ENCODE measurements at places on chromosomes 1 and 21.

DNA sequence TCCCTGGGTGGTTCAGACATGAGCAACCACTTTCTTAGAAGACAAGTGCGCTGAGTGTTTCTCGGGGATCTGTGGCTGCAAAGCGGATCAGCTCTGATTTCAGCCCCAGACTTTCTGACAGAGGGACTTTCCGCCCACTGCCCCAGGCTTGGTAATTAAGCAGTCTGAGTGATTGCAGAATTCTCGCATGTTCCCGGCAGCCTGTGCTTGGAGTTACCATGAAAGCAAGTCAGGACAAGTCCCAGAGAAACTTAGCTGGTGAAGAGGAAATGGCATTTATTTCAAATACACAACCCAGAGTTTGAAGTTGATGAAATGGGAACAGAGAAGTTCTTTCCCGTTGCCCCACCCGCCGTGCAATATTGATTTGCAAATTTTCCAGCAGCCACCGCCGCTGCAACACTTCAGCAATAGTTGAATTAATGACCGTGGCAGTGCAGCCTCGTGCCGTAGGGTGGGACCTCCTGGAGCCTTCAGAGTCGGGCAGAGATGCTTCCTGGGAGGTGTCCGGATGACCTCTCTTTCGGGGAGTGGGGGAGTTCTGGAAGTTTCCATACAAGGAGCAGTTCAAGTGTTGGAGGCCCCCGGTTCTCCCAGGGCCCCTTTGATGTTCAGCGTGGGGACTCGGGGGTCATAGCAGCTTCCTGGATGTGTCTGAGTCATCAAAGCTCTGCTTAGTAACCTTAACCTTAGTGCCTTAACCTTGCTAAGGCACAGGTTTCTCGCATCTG, 134.7 kb downstream of the KAZN start:
- DNase-seq, result no peak

GRCh38 chr1:92485381-92486250, 1.1 kb downstream of the GFI1 start:
- DNase-seq, result no peak

DNA sequence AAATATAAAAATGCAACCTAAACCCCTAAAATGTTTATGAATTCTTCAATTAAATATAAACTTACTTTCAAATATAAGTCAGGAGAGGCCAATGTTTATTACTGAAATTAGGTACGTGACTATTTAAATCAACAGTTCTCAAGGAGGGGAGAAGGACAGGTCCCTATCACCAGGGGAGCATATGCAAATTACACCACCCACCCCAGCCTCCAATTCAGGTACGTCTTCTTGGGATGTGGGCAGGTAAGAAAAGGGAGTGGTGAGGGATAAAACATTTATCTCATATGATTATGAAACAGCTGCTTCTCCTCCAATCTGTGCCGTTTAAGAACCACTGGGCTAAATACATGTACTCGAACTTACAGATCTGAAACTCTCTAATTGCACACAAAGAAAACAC, 3.4 kb downstream of the COP1 start:
- DNase-seq, result no peak

DNA sequence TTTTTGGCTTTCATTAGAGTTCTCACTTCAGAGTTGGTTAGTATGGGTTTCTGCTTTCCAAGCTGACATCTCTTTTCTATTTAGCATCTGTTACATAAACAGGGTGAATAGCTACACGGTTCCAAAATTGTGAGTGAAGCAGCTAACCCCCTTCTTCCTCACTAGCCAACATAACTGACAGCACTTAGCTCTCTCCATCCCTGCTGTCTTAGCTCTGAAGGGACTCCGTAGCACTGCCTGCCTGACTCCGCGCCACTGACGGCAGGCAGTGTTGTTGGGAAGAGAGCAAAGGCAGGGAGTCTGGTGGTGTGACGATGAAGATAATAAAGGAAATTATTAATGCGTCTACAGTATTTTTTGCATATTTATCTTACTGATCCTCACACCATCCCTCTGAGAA, 247.0 kb downstream of the PTBP2 start:
- DNase-seq, result peak; percentile 7

GRCh38 chr1:217079584-217079983, 356.4 kb upstream of the ESRRG start:
- no peak for DNase-seq

GRCh38 chr1:199593475-199593874, 434.0 kb upstream of the NR5A2 start:
- no peak for DNase-seq

GRCh38 chr1:33365560-33365997, 44.7 kb upstream of the A3GALT2 start:
- DNase-seq, result no peak

GRCh38 chr1:40774266-40774998, 9.2 kb upstream of the KCNQ4 start:
- DNase-seq, result peak; percentile 15

- DNase-seq, result no peak
Observed at GRCh38 chr1:25821630-25822091, 1.9 kb downstream of the MTFR1L start.
